ENCODE measurements at places on chromosomes 7 and 10.
A peak's percentile ranks its signal among the peaks of the same experiment; 100 is the strongest.

DNA sequence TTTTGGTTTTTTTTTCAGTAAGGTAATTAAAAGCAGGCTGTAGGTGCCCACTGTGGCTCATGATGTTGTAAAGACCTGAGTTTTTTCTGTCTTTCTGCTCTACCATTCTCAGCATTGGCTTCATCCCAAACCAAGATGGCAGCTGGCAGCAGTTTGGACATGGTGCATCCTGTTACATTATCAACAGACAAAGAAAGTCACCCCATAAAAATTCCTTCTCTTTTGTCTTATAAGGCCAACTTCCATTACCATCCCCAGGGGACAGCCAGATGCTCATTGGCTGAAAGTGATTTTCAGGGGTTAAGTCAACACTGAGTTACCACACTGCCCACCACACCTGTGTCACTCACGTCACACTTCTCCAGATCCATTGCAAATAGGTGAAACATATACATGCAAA lies 558.4 kb downstream of the SDK1 start:
- DNase-seq, result no peak

DNA sequence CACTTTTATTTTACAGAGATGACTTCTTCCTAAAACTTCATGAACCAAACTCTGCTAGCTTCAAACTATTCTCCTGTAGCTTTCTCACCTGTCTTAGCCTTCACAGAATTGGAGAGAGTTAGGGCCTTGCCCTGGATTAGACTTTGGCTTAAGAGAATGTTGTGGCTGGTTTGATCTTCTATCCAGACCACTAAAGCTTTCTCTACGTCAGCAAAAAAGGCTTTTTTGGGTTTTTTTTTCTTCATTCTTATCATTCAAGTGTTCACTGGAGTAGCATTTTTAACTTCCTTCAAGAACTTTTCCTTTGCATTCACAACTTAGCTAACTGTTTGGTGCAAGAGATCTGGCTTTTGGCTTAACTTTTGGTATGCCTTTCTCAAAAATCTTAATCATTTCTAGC lies 19.3 kb upstream of the CCDC172 start:
- no peak for DNase-seq

GRCh38 chr7:45457591-45457990 lies 116.6 kb upstream of the ADCY1 start:
- DNase-seq, result no peak

- DNase-seq, result no peak
Observed at GRCh38 chr10:16809074-16809718, 8.0 kb downstream of the RSU1 start.

- DNase-seq, result no peak
Observed at GRCh38 chr10:76122056-76122455, 690.6 kb downstream of the LRMDA start.

GRCh38 chr7:45036317-45036716 lies 36.3 kb downstream of the CCM2 start:
- DNase-seq, result no peak

- no peak for DNase-seq
Observed at GRCh38 chr7:147376192-147376591, 1214.4 kb upstream of the C7orf33 start.

GRCh38 chr7:42572056-42572455 lies 335.0 kb upstream of the GLI3 start:
- DNase-seq, result no peak

- DNase-seq, result no peak
Observed at GRCh38 chr7:128450409-128450808, 5.3 kb upstream of the HILPDA start.

- DNase-seq, result no peak
Observed at GRCh38 chr10:18421726-18422293, 229.6 kb downstream of the NSUN6 start.

- DNase-seq, result no peak
Observed at GRCh38 chr7:22393913-22394729, 37.2 kb upstream of the RAPGEF5 start.

DNA sequence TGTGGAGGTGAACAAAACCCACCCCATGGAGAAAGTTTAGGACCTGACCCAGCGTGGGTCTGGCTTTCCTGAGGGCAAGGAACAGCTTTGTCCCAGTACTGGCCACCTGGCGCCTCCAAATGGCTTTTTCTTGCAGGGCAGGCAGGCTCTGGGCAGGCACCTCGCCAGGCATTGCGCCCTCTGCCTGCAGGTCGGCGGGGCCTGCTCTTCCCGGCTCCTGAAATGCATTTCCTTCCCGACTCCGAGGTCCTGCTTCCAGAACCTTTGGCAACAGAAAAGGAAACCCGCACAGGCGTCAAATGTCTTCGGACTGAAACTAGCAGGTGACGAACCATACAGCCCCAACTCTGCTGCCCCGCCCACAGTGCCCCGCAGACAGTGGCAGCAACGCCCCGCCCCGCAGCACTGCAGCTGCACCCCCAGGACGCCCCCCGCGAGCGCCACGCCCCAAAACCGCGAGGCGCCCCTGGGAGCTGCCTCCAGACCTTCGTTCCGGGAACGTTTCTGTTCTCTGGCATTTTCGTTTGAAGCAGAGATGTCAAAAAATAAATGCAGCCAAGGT lies 65.5 kb downstream of the C10orf143 start:
- DNase-seq, result no peak

- DNase-seq, result no peak
Observed at GRCh38 chr7:144379776-144380384, 23.6 kb downstream of the NOBOX start.

- peak; percentile 64 for DNase-seq
Observed at GRCh38 chr10:6269953-6270867, 67.5 kb downstream of the PFKFB3 start.

GRCh38 chr10:22874189-22874854 lies 53.5 kb upstream of the ARMC3 start:
- DNase-seq, result no peak

Data from activated naive CD8-positive, alpha-beta T cell treated with anti-CD3 and anti-CD28 coated beads, Interleukin-2, amount 10 ng/mL, durations not matched to agents 7 days and 5 days (primary cell).